Gastrocnemius medialis (tissue), 4 donors: ENCODE measurements at places on chromosomes 5 and 9.

DNA sequence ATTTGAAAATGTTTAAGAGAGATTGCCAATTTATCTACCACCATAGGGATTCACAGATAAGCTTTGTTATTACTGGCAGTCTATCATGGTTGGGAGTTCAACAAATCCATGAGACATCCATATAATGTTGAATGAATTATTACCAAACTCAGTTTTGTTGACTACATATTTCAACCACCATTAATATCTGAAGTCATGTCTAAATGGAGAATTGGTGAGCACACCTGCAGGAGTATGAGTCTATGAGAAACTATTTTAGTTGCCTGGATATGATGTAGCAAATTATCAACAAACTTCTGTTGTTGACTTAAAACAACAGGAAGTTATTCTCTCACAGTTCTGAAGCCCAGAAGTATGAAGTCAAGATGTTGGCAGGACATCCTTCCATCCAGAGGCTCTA lies 126.8 kb upstream of the FBXL7 start:
- no peak for DNase-seq

- no peak for DNase-seq
Observed at GRCh38 chr9:37792122-37792521, 7.3 kb upstream of the EXOSC3 start.

DNA sequence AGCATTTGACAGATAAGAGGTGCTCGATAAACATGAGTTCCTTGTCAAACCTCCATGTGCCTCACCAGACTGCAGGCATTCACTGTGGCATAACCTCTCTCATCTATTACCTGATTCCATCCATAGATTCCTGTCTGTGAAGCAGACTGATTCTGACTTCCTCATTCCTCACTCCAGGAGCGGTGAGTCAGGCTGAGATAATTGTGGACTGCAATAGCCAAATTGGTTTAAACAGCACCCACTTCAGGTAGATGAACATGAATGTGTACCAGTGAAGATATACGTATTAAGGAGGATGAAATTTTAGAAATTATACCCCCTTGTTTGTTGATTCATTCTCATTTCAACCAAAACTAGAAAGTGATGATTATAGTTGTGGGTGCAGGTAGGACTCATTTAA lies 391.2 kb downstream of the HINT1 start:
- DNase-seq: no peak

DNA sequence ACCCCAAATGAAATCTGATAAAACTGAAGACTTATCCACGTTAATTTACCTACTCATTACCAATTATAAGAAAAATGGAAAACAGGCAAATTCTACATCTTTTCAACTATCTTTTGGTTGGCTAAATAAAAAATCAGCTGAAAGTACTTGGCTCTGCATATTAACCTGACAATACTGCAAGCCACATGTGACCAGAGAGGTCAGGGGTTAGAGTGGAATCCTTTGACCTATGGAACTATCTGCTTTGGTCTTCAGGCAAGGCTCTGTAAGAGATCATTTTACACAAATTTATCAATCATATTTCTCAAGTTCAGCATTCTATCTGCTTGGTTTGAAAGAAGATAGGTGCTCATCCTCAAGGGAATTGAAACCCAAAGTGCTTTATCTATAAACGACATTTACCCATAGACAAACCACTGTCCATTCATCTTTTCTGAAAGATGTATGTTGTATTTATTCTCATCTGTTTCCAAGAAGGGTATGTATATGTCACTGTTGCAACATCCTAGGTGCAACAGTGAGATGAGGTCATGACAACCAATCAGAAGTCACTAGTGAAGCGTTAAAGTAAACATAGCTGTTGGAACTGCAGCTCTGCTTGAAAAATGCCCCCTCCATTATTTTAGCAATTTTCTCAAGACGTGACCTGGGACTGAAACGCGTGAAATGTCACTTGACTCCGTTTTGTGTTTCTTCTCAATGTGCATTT lies 144.9 kb upstream of the POU5F2 start:
- DNase-seq: no peak

DNA sequence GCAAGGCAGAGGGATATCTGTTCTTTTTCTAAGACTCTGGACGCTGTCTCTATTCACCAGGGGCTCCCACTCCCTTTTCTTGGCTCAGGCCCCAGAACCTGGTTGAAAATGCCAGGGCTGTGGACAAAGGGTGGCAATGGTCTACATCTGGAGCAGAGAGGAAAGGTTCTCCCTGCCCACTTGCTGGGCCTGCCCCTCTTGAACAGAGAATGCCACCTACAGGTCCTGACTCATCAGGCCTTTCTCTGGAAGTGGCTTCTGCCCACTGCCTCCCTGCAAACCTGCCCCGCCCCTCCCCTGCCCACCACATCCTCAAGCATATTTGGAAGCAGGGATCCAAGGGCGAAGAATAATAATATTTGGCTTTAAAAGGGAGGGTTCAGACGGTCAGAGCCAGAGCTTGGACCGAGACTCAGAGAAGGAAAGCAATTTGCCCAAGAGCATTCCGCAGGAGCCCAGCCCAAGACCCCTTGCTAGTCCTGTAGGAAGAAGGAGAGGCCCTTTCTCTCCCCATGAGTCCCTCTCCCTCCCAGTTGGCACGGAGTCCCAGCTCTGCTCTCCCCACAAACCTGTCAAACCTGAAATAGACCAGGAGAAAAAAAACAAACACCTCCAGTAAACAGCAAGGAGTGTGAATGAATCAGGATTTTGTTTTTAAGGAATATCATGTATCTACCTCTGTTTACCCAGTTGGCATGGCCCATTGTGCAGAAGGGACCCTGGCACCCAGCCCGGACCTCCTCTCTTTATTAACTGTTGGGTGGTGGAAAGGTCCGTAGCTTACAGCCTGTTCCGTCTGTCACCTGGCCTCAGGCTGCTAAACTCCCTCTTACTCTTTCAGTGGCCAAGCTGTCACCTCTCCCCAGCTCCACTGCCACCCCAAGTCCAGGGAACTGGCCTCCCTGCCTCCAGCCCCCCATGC lies 37.7 kb upstream of the STXBP1 start:
- DNase-seq: no peak

DNA sequence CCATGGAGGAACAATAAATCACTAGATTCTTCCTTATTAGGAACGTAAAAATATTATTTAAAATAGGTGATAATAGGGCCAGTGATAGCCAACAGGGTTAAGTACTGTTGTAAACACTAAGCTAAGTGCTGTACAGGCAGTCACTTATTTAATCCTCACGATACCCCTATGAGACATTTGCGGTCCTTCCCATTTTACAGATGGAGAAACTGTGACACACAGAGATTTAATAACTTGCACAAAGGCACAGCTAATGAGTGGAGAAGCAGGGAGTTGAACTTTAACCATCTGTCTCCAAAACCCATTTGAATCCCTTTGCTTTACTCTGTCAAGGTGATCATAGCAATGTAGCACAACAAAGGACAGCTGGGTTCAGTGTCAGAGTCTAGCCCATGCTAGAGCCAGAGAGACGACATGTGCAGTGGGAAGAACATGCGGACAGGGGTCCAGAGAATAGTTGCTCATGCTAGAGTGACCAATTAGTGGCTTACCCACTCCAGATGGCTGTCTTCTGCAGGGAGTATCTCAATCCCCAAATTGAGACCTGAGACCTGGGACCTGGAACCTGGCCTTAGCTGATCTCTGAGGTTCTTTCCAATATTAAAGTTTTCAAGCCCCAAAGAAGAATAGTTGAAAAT lies 28.9 kb downstream of the STXBP1 start:
- DNase-seq: no peak

DNA sequence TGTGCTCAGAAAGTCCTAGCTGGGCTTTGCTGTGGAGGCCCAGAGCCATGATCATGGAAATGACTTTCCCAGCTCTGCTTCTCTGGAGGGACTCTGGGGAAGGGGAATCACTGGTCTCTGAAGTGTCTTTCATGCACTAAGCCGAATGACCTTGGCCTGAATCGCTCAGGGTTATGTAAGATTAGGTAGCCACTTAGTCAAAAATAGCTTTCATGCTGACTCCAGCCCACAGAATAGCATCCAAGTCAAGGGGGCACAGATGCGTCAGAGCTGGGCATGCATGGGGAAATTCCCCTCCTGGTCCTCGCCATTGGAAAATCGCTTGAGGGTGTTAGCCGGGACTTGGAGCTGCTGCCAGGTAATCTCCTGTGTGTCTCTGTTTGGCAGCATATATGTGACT lies 36.1 kb upstream of the PPARGC1B start:
- no peak for DNase-seq

GRCh38 chr5:113020461-113021273 lies 44.1 kb downstream of the DCP2 start:
- DNase-seq: no peak

GRCh38 chr5:105593011-105593760 lies 2030.6 kb upstream of the NUDT12 start:
- no peak for DNase-seq

- no peak for DNase-seq
Observed at GRCh38 chr5:60604771-60605170, 95.2 kb downstream of the DEPDC1B start.

- DNase-seq: no peak
Observed at GRCh38 chr5:51518607-51519006, 135.4 kb downstream of the ISL1 start.

DNA sequence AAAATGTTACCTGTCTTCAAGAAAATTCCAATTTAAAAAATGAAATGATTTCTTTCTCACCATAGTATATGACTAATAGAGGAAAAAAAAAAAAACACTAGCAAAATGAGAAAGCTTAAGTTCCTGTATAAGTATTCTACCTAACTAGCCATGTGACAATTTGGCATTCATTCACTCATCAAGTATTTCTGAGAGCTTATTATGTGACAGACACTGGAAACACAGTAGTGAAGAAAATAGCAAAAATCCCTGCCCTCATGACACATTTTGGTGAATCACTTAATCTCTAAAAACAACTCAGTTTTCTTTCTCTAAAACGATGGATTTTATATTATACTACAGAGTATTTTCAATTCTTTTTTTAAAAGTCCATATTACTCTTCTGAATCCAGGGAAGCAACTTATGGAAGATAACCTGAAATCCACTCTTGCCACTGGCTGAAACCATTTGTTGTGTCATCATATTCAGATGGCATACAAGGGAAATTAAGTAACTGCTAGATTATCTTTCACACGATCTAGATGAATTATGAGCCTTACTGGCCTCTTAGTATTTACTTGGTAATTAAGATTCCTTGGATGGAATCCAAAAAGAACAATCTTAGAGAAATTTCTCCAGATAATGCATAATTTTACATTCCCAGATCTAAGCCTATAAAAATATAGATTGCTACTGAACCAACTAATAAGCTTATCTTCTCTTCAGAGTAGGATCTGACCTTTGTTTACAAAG lies 5.5 kb downstream of the PTBP3 start:
- DNase-seq: no peak

DNA sequence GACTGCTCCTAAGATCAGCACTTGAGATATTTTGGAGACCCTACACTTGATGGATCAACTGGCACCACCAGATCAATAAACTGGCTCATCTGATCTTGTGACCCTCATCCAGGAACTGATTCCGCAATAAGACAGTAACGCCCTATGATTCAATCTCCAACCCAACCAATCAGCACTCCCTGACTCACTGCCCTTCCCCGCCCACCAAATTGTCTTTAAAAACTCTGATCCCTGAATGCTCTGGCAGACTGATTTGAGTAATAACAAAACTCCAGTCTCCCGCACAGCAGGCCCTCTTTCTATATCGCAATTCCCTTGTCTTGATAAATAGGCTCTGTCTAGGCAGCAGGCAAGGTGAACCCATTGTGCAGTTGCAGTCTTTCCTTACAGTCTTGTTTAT lies 677.0 kb downstream of the LRRC70 start:
- DNase-seq: no peak

GRCh38 chr5:142316681-142317080 lies 8.1 kb downstream of the SPRY4 start:
- DNase-seq: no peak
